GM18507 (cell line): ENCODE measurements at places on chromosomes 3 and 15.

DNA sequence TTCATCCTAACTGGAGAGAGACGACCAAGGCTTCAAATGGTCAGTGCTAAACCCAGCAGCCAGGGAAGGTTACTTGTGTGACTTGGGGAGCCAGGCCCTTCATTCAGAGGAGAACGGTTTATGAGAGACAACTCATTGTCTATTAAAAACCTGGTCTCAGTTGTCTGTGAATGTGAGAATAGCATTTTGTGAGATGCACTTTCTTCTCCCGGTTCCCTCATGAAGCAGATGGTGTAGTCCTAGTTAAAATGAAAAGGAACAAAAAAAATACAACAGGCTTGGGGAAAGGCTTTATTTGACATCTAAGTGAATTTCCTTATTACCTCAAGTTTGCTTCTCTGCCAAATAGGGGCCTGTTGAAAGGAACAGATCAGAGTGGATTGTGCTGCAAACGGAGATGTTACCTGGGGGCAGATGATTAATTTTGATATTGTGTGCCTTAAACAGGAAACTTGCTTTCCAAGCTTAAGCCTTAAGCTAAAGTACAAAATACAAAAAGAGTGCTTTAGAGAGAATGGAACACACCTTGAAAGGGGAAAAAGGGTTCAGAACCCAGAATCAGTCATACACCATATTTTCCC, 202.7 kb upstream of the BHLHE40 start:
- DNase-seq = no peak

DNA sequence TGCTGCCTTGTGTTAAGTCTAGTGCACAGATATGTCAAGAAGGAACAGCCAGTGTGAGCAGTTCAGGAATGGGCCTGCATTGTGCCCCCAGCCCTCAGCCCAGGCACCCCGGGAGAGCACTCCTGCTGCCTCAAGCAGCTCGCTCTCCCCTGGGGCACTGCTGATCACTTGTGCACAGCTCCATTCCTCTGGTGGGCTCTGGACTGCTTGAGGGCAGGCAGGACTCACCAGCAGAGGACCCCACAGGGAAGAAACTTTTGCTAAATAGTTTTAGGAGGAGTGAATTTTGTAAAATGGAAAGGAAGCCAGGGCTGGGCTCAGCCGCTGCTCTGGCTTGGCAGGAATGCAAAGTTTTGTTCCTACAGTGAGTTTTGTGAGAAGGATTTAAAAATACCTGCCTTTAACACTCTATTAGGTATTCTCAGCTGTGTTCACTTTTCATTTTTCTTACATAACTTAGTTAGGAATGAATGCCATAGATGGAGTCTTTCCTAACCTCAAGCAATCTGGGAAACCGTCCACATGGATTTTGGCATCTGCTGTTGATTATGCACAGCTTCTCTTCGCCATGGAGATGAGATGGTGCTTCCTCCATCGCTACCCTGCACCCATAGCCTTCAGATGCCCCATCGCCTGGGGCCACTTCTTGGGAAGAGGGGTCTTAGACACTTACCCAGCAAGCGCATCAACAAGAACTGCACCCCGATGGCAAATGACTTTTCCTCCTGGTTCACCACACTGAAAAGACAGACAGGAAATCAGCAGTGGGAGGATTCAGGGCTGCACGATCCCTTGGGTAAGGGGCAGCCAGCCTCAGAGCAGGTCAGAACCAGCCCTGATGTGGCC, 42.3 kb upstream of the RAB6B start:
- DNase-seq = no peak

DNA sequence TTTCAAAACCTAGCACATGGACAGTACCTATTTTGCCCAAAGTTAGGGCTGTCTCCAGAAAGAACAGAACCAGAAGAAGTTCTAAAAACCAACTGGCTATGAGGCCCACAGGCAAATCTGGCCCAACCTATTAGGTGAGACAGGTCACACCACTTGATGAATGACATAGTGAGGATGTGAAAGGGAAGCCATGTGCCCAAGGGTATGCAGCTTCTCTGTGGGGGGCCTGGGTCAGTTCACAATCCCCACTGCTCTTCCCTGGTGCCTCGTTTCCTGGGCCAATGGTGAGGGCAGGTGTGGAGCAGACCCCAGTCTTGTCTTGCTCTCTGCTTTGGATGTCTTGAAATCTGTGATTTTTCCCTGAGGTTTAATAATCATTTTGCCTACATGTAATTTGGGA, 8.9 kb downstream of the INSYN1 start:
- DNase-seq = no peak

GRCh38 chr3:56890448-56891091, 88.8 kb upstream of the ARHGEF3 start:
- no peak for DNase-seq

- DNase-seq = no peak
Measured at GRCh38 chr3:28268989-28269388, 27.6 kb downstream of the CMC1 start.

DNA sequence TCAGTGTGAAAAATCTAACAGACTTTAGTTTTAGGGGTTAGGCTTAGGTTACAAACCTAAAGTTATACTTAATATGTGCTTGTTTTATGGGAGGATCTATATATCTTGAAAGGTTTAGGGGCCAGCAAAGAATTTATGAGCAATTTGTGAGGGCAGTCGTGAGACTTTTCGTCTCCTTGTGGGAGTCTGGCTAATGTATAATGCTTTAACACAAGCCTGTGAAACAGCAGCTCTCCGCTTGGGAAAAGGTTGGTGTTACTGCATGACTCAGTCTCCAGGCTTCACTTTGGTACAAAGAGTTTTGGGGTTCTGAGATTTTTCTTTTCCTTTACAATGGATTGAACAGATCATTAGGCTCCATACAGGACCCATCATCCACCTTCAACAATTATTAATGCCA, 79.0 kb upstream of the MFGE8 start:
- DNase-seq = no peak

DNA sequence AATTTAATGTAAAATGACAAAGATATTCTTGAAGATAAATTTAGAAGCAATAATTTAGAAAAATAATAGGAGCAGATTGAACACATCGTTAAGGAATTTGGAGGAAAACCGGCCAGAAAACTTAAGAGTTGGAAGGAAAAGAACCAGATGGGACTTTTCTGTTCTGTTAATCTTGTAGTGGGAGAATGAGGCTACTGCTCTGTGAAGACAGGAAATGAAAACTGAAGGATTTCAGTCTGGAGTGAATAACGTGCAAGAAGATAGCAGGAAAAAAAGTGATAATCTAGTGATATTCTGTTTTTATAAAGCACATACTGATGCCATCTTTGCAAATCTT, 74.2 kb downstream of the DPPA2 start:
- DNase-seq = no peak

- no peak for DNase-seq
Measured at GRCh38 chr3:145326666-145327065, 834.3 kb downstream of the PLOD2 start.

DNA sequence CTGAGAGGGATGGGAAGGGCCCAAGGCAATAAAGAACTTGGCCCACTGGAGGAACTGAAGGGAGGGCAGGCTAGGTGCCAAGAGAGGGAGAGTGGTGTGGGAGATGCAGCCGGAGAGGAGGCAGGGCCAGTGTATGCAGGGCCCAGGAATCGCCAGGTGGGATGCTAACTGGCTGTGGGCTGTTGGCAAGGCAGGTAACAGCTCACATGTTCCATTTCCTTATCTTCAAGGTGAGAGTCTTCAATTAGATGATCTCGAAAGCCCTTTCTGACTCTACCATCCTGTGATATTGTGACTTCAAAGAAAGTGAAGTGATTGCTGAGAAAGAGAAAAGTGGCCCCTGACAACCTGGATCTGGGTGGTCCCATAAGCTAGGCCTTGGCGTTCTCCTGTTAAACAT, 49.0 kb downstream of the CASR start:
- no peak for DNase-seq

DNA sequence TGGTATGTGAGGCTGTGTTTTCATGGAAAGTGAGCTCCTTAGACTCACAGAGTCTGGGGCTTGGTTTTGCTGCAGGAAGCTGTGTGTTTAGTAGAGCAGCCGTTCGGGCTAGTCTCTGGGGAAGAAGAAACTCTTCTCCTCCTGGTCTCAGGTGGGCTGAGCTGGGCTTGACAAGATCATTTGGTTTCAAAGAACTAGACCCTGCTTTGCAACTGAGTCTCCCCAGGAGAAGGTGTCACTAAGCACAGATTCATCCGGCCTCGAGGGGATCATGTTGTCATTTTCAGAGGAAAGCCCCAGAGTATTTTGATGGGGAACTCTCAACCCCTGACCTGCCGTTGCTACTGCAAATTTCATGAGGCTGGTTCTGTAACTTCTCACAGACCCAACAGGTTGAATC, 188.5 kb downstream of the FAM43A start:
- DNase-seq = no peak

DNA sequence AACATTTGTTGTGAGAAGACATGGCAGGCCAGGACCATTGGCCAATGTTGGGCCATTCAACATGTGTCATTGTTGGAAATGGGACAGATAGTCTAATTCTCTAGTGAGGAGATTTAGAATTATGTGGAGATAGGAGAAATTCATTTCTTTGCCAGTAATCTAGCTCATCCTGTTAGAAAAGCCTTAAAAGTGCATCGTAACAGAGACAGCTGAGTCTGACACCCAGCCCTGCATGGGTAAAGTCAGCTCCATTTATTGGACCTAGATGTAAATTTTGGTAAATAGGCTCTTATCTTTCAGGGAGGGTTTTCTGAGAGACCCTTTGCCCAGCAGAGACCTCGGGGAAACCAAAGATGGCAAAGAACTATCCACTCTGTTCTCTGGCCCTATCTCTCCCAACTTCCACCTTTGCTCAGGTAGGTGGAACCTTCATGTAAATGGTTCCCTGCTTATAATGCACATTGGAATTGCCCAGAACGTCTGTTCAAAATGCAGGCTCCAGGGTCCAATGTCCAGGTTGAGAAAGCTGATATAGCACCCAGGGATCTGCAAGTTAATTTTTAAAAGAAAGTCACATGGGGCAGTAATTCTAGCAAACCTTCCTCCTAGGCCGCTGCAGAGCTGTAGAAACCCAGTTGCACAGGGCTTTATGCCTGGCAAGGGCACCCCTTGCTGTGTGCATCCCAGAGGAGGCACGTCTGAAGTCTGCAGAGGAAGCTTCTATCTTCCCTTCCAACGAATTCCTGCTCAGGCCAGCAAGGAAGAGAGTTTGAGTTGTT, 365.9 kb upstream of the PROK2 start:
- DNase-seq = no peak

- DNase-seq = peak; percentile 25
Measured at GRCh38 chr15:92095693-92096092, 242.2 kb downstream of the SLCO3A1 start.

DNA sequence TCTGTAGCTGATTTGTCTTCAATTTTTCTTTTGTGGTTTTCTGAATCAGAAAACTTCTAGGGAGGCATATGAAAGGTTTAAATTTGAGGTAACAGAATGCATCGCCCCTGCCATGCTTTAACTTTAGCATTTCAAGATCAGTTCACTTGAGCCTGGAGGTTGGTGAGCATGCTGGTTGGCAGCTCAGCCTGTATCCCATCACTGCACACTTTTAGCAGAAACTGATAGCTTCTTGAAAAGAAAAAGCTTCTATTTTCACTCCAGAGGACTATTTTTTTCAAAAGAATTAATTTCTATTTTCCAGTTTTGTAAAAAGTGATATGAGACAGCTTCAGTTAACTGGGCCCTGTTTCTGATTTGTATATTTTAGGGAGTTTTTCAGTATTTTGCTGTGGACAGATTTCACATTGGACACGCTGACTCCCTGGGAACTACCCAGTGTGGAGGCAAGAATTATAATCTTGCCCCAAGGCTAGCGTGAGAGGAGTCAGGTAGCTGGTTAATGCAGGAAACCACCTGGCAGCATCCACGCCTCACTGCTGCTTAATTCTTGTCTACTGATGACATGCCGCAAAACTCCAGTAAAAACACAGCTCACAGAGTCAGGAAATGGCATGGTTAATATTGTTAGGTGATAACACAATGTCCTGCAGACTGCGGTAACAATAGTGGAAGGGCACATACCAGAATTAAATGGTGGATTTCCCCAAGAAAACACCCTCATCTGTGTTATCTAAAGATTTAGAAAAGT, 71.4 kb downstream of the DUT start:
- DNase-seq = no peak

- peak; percentile 69 for DNase-seq
Measured at GRCh38 chr15:39580117-39580484, 778 bp upstream of the THBS1 start.

- DNase-seq = no peak
Measured at GRCh38 chr3:43913036-43913948, 222.6 kb downstream of the ABHD5 start.

DNA sequence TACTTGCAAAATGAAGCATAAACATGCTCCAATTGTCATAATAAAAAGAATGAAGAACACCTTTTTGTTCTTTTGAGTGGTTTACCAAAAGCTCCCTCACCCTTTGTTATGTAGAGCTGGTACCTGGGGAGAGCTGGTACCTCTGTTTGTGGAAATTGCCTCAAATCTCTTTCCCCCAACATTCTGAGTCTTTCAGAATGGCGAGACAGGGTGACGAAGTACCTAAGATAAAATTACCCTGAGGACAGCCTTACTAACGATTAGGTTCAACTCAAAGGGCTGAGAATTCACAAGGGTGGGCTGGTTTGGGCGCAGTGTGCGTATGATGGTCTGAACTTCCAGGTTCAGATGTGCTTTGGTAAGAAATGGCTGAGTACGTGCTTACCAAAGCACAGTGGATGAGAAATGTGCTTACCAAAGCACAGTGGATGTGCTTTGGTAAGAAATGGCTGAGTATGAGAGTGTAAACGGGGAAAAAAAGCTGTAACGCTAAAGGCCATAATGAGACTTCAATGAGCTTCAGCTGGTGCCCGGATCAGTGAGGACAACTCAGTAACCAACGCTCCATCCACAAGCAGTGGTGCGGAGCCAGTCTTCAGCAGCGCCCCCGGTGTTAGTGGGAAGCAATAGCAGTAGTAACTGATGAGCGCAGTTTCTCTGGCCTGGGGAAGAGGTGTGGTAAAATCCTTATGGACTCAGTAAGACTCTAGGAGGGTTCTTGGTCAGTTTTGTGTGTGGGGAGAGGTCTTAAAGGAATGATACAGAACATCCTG, 72.3 kb upstream of the LRIG1 start:
- no peak for DNase-seq

- peak; percentile 62 for DNase-seq
Measured at GRCh38 chr15:44536302-44536961, 515 bp upstream of the EIF3J start.

DNA sequence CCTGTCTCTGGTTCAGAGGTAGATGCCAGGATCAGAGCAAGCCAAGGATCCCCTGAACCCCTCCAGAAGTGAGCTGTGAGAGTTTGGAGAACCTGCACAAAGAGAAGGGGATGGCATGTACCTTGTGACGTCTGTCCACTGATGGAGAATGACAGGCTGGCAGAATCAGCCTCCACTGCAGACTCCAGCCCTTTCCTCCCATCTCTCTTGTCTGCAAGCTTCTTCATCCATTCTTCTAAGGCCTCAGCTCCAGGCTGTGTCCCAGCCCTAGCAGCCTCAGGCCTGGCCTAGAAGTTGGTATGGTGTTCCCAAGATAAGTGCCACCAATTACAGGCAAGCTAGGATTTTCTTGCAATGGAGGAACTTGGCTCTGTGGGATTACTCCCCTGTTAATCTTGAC, 8.6 kb downstream of the GALNT15 start:
- DNase-seq = no peak

GRCh38 chr3:11719406-11720303, 75.9 kb upstream of the VGLL4 start:
- DNase-seq = peak; percentile 49

GRCh38 chr3:133213937-133214336, 175.7 kb downstream of the TMEM108 start:
- no peak for DNase-seq

GRCh38 chr15:63968700-63969099, 77.6 kb downstream of the DAPK2 start:
- no peak for DNase-seq
